ENCODE measurements at places on chromosomes 3 and 15.

- no peak for DNase-seq
Measured at GRCh38 chr15:29770796-29771195, 51.5 kb downstream of the TJP1 start.

DNA sequence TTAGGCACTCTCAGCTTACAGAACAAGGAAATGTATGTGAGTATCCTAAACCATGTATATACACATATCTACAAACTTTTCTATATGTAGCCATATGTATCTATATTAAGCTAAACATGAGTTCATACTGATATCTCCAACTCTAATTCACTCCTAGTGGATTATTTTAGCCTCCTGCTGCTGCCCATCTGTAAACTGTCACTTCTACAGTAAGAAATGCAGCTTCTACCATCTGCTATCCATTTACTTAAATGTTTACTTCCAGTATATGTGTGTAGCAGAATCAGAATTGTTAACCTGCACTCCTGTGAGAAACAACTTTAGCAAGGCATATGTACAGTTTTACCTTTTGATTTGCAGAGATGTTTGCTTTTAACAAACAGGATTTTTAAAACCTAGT is 478.5 kb upstream of the CBLB start:
- DNase-seq: no peak

DNA sequence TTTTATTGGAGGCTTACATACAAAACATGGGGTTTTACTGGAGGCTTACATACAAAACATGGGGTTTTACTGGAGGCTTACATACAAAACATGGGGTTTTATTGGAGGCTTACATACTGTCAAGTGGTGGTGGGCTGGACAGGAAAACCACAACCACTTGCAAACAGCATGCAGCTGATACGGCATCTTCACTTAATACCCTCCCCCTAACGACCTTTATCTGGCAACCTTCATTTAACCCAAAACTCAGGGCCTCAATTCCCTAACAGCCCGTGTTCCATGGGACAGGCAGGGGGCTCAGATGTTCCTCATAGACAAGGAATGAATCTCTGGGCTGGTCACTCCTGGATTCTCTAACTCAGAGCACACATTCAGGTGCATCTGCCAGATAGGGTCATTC is 137.1 kb downstream of the CD47 start:
- DNase-seq: no peak

GRCh38 chr3:109297496-109297895 is 18.8 kb downstream of the DPPA2 start:
- no peak for DNase-seq

- DNase-seq: no peak
Measured at GRCh38 chr3:141242377-141243092, 10.9 kb downstream of the PXYLP1 start.
